ENCODE measurements at places on chromosomes 7 and 10.
A peak's percentile ranks its signal among the peaks of the same experiment; 100 is the strongest.

DNA sequence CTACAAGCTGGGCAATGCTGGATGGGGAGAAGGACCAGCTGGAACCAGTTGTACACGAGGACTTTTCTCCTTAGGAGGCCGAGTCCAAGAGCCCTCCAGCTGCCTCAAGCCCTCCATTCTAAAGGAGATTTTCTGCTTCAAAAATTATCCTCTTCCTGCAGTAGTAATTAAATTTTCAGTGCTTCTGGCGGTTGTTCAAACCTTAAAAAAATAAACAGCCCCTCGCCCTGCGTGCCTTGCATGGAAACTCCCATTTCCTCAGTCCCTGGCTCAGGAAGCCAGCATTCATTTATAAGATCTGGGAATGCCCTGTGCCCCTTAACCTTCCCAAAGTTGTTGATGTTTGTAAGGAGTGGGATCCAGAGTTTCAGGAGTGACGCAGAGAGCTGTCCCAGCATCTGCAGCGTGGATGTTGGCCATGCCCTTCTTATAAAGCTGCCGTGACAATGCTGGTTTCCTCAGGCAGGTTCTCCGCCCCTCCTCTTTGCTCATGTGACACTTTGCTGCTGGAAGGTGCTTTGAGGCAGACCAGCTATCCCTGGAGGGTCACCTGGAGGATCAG lies 24.0 kb upstream of the ACTR3B start:
- DNase-seq: no peak

DNA sequence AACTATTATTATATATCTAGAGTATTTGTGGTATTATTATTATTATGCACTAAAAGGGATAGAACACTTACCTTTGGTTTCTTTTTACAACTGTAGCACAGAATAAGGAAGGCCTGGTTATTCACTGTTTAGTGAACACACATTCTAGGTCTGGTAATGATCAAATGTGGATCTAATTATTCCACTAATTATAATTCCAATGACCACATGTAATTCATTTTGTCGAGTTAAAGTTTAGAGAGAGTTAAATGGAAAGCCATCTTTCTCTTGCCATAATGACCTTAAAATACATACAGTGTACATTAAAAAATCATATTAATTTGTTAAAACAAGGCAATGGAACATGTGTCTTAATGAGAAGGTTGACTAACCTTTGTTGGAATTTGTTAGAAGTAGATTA lies 147.8 kb downstream of the SEM1 start:
- no peak for DNase-seq

DNA sequence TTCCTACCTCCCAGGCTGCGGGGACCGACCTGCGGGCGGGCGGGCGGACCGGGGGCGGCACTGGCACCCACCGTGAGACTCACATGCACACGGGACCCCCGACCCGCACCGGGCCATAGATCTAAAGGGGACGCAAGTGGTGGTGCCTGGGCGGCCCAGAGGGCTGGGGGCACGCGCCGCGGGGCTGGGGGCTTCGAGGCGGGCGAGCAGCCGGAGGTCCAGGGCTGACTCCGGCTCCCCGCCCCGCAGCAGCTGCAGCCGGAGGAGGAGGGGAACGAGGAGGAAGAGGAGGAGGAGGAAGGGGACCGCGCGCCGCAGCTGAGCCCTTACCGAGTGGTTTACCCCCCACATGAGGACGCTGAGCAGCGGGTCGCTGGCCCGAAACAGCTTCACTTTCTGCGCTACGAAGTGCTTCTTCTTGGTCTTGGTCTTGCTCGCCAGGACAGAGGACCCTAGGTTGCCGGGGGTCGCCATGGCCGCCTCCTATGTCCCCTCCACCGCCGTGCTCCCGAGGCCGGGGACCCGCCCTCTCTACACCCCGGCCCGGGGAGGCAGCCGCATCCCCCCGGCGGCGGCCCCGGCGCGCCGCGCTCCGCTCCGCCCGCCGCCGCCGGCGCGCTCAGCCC lies 412 bp downstream of the PIP4K2A start:
- peak; percentile 69 for DNase-seq

GRCh38 chr7:108308903-108309302 lies 147.3 kb downstream of the NRCAM start:
- DNase-seq: no peak

- DNase-seq: no peak
Measured at GRCh38 chr10:22230158-22230833, 12.5 kb upstream of the EBLN1 start.
